GM12878 (cell line): ENCODE measurements at places on chromosomes 1 and 21. TPM values are rescaled to one million over a fixed set of nuclear protein-coding genes. Genes with fewer than 3 reads are reported as not detected.

Gene KRTAP22-1
- not detected in 2 replicates for total RNA-seq

Gene TRIM46
- 2.0 and 3.0 TPM in 2 replicates for total RNA-seq

Gene PCP4
- total RNA-seq: not detected in 2 replicates

DNA sequence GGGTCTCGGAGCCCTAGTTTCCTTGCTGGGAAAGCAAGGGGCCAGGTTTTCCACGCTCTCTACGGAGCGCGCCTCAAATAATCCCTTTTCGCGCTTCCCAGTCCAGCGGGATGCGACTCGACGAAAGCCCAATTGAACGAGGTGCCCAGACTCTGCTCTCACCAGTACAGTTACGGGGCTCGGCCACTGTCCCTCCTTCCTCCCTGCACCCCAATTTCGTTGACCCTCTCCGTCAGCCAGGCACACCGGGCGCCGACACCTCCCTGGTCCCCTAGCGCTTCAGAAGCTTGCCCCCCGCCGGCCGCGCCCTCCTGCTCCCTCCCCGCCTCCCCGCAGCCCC is 389 bp downstream of the SEMA6C start:
- DNase-seq: no peak

- no peak for DNase-seq
Observed at GRCh38 chr1:101039245-101039644, 13.7 kb upstream of the DPH5 start.

Gene PLPPR4
- total RNA-seq: not detected in 2 replicates
